OCI-LY7 (cell line): ENCODE measurements at places on chromosomes 1 and 21.
A peak's percentile ranks its signal among the peaks of the same experiment; 100 is the strongest.

DNA sequence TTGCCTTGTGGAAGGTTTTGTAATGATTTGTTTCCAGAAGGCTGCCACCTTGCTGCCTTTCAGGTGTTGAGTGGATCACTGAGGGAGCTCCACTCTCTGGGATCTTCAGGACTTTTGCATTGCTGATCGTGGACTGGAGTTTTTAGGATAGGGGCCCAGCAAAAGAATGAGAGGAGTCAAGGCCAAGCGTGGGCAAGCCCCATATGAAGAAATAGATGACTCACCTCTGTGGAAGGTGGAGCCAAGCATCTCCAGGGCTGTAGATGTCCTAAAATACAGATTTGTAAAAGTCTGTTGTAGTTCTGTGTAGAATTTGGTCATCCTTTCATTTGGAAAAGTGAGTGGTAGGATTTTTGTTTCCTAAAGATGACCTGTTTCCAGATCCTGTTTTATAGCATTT, 67.0 kb downstream of the ST3GAL3 start:
- no peak for DNase-seq

DNA sequence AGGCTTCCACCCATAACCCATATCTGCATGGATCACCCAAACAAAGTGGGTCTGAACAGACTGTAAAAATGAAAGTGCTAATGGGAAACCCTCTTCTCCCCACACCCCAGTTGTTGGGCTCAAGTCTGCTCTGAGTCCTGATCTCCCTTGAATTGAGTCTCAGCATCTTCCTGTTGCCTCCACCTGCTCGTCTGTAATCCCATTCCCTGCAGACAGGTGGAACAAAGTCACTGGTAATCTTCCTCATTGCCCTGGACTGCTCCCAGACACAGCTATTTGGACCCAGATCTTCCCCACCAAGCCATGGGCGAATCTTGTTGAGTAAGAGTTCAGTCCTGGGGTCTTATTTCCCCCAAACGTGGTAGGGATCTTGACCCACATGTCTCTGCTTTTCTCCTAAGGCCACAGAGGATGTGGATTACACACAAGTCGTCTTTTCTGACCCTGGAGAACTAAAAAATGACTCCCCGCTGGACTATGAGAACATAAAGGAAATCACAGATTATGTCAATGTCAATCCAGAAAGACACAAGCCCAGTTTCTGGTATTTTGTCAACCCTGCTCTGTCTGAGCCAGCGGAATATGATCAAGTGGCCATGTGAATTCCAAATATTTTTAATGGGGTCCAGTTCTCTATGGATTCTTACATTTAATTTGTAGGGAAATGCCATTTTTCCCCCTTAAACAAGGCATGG, 15.7 kb downstream of the AVPR1B start:
- DNase-seq: no peak

GRCh38 chr1:35561972-35562680, 4.5 kb downstream of the NCDN start:
- no peak for DNase-seq

GRCh38 chr21:36211660-36212512, 55.3 kb downstream of the DOP1B start:
- DNase-seq: no peak

GRCh38 chr1:241972703-241973369, 15.3 kb downstream of the BECN2 start:
- DNase-seq: no peak

DNA sequence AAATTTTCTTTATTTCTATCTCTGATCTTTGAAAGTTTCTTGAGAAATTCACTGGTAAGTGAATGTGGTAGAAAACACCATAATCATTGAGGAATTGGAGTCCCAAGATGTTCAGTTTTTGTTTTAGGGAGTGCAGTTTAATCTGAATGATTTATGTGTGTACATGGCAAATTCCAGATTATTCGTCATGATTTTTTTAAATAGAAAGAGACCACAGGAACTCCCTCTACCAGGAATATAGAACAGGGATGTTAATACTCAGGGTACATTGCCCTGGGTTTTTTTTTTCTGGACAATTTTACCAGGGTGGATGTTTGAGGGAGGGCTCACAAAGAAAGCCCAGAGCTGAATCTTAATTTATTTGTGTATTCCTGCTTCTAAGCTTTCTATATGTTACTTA, 109.0 kb downstream of the VPS13D start:
- DNase-seq: no peak

DNA sequence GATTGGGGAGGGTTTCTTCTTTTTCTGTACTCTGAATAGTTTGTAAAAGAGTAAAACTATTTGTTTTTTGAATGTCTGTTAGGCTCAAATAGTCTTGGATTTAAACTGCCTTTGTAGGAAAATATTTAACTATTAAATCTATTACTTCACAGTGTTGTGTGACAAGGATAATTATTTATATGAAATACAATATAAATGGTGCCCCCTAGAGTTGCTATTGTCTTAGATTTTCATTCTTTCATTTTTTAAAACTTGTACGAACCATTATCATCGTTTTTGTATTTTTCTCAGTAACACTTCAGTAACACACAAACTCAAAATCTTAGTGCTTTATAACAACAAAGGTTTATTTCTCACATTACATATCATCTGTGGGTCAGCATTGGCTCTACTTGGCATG, 37.4 kb downstream of the C1orf185 start:
- DNase-seq: peak; percentile 8

DNA sequence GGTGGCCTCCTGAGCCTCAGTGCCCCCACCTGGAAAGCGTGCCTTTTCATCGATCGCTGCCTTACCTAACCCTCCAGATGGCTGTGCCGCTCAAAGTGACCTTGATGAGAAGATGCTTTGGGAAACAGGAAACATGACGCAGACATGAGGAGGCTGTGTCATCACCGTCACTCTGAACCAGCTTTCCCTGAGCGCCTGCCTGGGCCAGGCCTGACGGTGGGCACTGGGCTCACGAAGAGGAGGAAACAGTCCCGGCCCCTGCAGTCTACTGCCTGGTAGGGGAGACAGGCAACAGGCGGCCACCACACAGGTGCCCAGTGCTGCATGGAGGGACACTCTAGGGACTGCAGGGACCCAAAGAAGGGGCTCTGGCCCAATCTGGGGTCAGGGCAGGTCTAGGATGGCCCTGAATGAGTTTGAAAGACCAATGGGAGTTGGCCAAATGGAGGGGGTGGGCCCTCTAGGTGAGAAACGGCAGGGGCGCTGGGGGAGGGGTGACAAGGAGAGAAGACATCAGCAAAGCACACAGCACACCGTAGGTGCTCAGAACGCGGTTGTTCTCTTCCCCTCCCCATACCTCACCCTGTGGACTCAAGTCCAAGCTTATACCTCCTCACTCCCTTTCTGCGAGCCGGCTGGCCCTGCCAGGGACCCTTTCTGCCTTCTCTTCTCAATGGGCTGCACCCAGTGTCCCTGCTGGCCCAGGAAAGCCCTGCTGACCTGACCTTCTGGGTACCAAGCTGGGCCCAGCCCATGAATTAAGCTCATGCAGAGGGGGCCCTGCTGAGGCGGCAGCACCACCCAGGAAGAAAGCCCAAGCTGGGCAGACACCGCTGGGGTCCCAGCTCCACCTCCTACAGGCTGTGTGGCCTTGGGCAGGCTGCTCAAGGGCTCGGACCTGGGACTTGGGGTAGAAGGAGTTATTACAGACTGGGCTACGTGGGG, 44.9 kb downstream of the GLIS1 start:
- DNase-seq: no peak

DNA sequence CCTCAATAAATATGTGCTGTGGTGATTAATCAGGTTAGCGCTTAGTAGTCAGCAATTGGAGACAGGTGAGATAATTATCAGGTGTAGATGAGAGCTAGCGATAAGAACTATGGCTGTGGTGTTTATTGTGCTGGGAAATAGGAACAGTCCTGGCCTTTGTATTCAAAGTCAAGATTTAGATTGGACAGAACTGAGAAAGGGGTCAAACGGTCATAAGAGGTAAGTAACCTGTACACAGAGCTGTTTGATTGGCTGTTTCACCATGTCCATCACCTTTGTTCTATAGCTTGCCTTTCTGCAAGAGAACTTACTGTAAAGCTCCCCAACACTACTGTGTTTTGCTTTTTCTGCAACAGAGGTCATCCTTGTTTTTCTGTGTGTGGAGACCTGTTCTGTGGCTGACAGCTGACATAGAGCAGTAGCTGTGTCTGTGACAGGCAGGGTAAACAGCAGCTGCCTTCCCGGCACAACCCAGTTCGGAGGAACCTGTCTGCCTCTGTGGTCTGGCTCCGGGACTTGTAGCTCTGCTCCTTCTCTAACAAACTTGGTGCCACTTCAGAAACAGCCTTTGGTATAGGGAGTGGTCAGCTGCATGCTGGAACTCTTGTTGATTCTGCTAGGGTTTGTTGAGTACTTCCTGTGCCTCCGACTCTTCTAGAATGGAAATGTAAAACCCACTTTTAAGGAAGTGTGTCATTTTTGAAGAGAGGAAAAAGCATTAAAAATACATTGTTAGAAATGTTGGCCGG, 21.1 kb upstream of the CDC42 start:
- no peak for DNase-seq

- DNase-seq: no peak
Observed at GRCh38 chr1:241579434-241579833, 47.3 kb downstream of the KMO start.
